ENCODE measurements at places on chromosomes 16 and 17. TPM values are rescaled to one million over a fixed set of nuclear protein-coding genes. Genes with fewer than 3 reads are reported as not detected.

DNA sequence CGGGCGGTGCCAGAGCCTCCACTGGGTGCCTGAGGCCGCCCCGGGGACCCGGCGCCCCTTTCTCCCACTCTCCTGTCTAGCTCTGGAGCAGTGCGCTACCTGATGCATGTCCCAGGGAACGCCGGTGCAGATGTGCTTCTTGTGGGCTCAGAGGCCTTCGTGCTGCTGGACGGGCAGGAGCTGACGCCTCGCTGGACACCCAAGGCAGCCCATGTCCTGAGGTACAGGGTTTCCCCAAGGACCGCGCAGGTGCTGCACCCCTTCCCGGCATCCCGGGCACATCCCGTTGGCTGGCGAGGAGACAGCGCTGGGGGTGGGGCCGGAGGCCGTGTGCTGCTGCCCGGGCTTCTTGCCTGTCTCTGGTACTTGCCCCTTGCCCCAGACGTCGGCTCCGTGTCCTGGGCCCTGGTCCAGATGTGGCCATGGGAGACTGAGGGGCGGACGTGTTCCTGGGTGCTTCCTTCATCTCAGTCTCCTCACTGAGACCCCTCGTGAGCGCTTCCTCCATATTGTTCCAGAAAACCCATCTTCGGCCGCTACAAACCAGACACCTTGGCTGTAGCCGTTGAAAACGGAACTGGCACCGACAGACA lies 12.5 kb downstream of the RGS11 start:
- H3K4me1 ChIP-seq = no peaks in the 10 kb centered on the region
- H3K27me3 ChIP-seq = no peaks in the 10 kb centered on the region
- no peak overlapping the region for H3K4me3 ChIP-seq

Gene TBKBP1
- 3.2 TPM for total RNA-seq

Gene TBC1D3
- not detected for total RNA-seq

DNA sequence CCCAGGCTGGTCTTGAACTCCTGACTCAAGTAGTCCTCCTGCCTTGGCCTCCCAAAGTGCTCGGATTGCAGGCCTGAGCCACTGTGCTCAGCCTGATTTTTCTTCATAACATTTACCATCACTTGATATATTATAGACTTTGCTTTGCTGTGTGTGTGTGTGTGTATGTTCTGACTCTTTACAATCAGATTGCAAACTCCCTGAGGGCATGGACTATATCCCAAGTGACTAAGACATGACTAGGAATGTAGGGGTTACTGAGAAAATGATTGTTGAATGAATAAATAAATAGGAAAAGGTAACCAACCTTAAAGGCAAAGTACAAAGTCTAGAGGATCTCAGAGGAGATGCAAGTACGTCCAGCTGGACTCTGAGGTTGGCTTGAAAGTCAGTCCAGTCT lies 9.6 kb upstream of the OR2C1 start:
- H3K4me1 ChIP-seq = no peaks in the 10 kb centered on the region
- H3K27me3 ChIP-seq = no peaks in the 10 kb centered on the region
- H3K36me3 ChIP-seq = no peaks in the 10 kb centered on the region
- DNase-seq = no peak
- H3K27ac ChIP-seq = no peak overlapping the region
- H3K4me3 ChIP-seq = no peak overlapping the region

- no peak for DNase-seq
- peaks cover 4% of the 10 kb centered on the region for H3K36me3 ChIP-seq
- H3K27me3 ChIP-seq = no peaks in the 10 kb centered on the region
- H3K4me3 ChIP-seq = no peak overlapping the region
- no peak overlapping the region for H3K27ac ChIP-seq
- no peaks in the 10 kb centered on the region for H3K4me1 ChIP-seq
Measured at GRCh38 chr16:8712589-8713361, 38.4 kb downstream of the ABAT start.

DNA sequence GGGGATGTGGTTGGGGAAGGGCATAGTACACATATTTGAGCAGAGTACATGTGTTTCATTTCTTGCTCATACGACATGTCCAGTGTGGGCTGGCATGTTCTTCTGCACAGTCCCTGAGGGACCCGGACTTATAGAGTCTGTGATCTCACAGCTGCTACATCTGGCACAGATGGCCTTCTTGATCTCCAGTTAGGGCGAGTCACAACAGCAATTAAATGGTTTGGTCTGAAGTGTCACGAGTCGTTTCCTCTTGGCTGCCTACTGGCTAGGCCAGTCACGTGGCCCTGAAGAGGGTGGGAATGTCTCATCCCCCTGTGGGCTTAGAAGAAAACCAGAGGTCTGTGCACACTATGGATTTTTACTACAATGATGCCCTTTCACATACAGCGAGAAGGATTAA lies 443.6 kb downstream of the WWOX start:
- no peaks in the 10 kb centered on the region for H3K4me1 ChIP-seq
- no peaks in the 10 kb centered on the region for H3K27me3 ChIP-seq
- H3K27ac ChIP-seq = no peak overlapping the region
- DNase-seq = no peak

DNA sequence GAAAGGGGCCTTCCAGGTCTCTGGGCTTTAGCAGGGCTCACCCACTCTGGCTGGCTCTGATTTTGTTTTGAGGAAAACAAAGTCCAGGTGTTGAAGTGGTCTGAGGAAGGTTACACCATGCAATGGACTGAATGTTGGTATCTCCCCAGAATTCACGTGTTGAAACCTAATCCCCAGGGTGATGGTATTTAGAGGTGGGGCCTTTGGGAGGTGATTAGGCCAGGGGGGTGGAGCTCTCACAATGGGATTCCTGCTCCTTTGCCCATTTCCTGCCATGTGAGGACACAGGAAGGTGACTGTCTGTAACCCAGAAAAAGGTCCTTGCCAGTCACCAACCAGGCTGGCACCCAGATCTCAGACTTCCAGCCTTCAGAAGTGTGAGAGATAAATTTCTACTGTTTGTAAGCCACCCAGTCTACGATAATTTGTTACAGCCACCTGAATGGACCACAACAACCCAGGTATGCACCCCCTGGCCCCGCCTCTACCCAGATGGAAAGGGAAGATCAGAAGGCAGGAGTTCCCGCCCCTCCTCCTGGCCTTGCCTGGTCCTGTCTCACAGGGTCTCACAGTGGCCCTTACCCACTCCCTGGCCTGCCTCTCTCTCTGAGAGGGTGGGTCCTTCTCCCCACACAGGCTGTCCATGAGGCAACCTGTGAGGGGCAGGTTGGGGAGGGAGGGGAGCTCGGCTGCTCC lies 32.0 kb downstream of the LRRC75A start:
- H3K27me3 ChIP-seq = no peaks in the 10 kb centered on the region
- no peak for DNase-seq
- H3K27ac ChIP-seq = no peak overlapping the region
- H3K4me3 ChIP-seq = no peak overlapping the region
- no peaks in the 10 kb centered on the region for H3K36me3 ChIP-seq

Gene GSDMA
- not detected for total RNA-seq

- H3K4me1 ChIP-seq = peaks cover 62% of the 10 kb centered on the region
- peak overlapping the region; percentile 94 for H3K27ac ChIP-seq
- H3K27me3 ChIP-seq = no peaks in the 10 kb centered on the region
- no peak overlapping the region for H3K4me3 ChIP-seq
Measured at GRCh38 chr17:59842901-59843652, 49.7 kb downstream of the TUBD1 start.

Gene HERPUD1
- total RNA-seq = 103 TPM

Gene ACD
- 4.0 TPM for total RNA-seq

- H3K4me1 ChIP-seq = peaks cover 17% of the 10 kb centered on the region
- no peaks in the 10 kb centered on the region for H3K36me3 ChIP-seq
- no peak overlapping the region for H3K4me3 ChIP-seq
- no peaks in the 10 kb centered on the region for H3K27me3 ChIP-seq
- no peak overlapping the region for H3K27ac ChIP-seq
Measured at GRCh38 chr17:82148011-82148410, 50.0 kb upstream of the FASN start.

- no peak overlapping the region for H3K27ac ChIP-seq
- H3K36me3 ChIP-seq = no peaks in the 10 kb centered on the region
- H3K27me3 ChIP-seq = no peaks in the 10 kb centered on the region
- H3K4me1 ChIP-seq = no peaks in the 10 kb centered on the region
- H3K4me3 ChIP-seq = no peak overlapping the region
Measured at GRCh38 chr17:65035704-65036103, 20.8 kb downstream of the GNA13 start.

Gene CNTNAP4
- not detected for total RNA-seq

Gene SLC38A8
- not detected for total RNA-seq

DNA sequence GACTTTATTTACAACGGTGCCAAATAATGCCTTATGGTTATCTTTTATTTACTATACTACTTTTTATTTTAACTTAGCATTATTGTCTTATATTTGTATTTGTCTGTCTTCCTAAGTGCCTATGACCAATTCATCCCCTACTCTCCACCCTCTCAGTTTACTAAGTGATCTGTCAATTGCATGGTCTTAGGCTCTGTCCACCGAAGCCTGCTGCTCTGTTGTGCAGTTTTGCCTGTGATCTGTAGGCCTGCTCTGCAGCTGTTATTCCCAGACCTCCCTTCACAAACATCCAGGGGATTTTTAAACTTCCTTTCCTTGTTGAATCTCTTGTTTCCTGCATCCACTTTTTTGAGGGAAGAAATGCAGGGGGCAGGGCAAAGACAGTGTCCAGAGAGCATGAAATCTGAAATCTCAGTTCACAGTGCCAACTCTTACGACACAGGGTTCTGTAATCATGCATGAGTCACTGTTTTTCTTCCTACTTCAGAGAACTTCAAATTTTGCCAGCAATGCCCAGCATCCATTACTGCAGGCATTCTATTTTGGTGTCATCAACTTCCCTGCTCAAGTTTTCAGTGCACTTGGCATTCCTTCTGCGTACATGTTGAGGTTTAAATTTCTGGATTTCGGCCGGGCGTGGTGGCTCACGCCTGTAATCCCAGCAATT lies 11.4 kb downstream of the SLFN5 start:
- H3K27me3 ChIP-seq = no peaks in the 10 kb centered on the region
- peaks cover 19% of the 10 kb centered on the region for H3K4me1 ChIP-seq
- peak overlapping the region; percentile 35 for H3K27ac ChIP-seq
- no peaks in the 10 kb centered on the region for H3K36me3 ChIP-seq
- H3K4me3 ChIP-seq = no peak overlapping the region

- H3K4me3 ChIP-seq = no peak overlapping the region
- H3K27ac ChIP-seq = no peak overlapping the region
- H3K27me3 ChIP-seq = no peaks in the 10 kb centered on the region
Measured at GRCh38 chr16:17159617-17160016, 311.1 kb downstream of the XYLT1 start.

GRCh38 chr16:62036101-62036801 lies at the start of gene CDH8:
Gene CDH8, minus strand, starts transcription at chr16:62036438. Its CDS starts 15,035 bp downstream, at chr16:62021403.
- no peaks in the 10 kb centered on the region for H3K36me3 ChIP-seq
- no peak for DNase-seq
- H3K27ac ChIP-seq = no peak within 1 kb of the TSS
- no peak within 1 kb of the TSS for H3K4me3 ChIP-seq
- no peaks in the 10 kb centered on the region for H3K4me1 ChIP-seq

DNA sequence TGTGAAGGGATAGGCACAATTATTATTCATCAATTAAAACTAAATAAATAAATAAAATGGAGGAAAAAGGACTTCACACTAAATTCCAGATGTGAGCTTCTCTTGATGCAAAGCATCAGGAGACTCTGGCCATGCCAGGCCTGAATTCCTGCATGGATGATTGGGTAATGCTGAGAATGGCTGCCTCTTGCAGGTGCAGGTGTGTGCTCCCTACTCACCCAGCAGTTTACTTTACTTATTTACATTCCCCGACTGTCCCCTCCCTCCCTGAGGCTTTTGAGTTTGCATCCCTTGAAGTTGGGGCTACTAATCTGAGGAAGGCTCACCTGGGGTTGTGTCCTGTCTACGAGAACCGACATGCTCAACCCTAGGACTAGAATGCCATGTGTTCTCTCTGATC lies 200.4 kb downstream of the SHISA9 start:
- H3K4me3 ChIP-seq = no peak overlapping the region
- H3K4me1 ChIP-seq = no peaks in the 10 kb centered on the region
- no peaks in the 10 kb centered on the region for H3K36me3 ChIP-seq
- H3K27ac ChIP-seq = no peak overlapping the region
- no peaks in the 10 kb centered on the region for H3K27me3 ChIP-seq

DNA sequence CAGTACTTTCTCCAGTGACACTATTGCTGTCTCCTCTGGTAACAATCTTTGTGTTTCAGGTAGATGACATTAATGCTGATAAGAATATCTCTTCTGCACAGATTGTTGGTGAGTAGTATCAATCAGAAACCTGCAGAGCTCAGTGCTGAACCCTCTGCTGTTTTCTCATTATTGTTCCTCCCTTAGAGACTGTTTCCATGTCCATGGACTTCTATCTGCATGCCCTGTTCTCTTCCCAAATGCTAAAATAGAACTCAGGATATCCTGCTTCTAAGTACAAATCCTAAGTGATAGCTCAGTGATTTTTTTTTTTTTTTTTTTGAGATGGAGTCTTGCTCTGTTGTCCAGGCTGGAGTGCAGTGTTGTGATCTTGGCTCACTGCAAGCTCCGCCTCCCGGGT lies 29.4 kb downstream of the IST1 start:
- no peaks in the 10 kb centered on the region for H3K27me3 ChIP-seq
- peaks cover 4% of the 10 kb centered on the region for H3K4me1 ChIP-seq
- no peak for DNase-seq
- H3K36me3 ChIP-seq = peaks cover 96% of the 10 kb centered on the region

Gene THRA
- 9.2 TPM for total RNA-seq

- H3K4me1 ChIP-seq = no peaks in the 10 kb centered on the region
- no peaks in the 10 kb centered on the region for H3K27me3 ChIP-seq
- DNase-seq = no peak
- no peak overlapping the region for H3K27ac ChIP-seq
- no peak overlapping the region for H3K4me3 ChIP-seq
Measured at GRCh38 chr17:44448412-44448811, 54.8 kb downstream of the GPATCH8 start.

GRCh38 chr17:12421646-12422306 lies 243.9 kb upstream of the MYOCD start:
- H3K27me3 ChIP-seq = no peaks in the 10 kb centered on the region
- no peak for DNase-seq
- no peaks in the 10 kb centered on the region for H3K36me3 ChIP-seq
- no peak overlapping the region for H3K4me3 ChIP-seq
- H3K27ac ChIP-seq = no peak overlapping the region

DNA sequence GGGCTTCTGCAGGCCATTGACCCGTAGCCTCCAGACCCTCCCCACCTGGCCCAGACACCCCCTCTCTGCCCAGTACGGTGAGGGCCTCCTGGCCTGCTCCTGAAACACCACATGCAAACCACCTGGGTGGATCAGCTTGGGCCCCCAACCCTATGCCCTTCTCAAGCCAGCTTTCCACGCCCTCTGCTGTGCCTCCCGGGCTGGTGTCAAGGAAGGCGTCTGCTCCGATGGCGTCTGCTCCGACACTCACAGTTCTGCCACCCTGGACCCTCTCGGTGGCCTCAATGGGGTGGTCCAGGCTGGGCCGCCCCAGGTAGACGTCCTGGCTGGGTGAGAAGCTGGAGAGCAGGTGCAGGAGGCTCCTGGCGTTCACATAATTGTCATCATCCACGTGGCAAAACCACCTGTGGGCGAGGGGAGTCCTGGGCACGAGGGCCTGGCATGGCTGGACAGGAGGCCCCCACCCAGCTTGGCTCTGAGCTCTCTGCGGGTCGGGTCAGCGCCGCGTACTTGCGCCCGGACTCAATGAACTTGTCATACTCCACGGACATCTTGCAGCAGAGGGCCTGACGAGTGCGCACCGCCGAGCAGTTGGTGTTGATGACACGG lies 1.4 kb downstream of the RFNG start:
- H3K36me3 ChIP-seq = no peaks in the 10 kb centered on the region
- no peaks in the 10 kb centered on the region for H3K27me3 ChIP-seq
- peak overlapping the region; percentile 79 for H3K4me3 ChIP-seq
- DNase-seq = peak; percentile 54
- H3K4me1 ChIP-seq = no peaks in the 10 kb centered on the region
